ENCODE measurements at places on chromosomes 3 and 15.

GRCh38 chr3:132225664-132226063, 91.5 kb upstream of the ACP3 start:
- DNase-seq = no peak

DNA sequence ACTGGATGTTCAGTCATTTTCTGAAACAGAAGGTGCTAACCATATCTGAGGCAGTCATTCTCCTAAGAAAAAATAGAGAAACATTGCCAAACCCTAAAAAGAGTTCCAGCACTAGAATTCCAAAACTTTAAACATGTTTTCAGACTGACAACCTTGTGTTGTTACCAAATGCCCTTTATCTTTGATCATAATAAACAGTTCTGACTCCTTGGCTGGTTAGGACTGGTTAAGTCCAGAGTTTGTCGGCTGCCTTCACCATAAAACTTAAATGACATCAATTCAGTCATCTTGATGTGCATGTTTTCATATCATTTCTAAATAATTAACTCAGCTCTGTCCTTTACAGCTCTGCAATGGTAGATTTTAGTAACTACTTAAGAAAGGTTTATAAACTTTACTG, 68.0 kb downstream of the COL8A1 start:
- DNase-seq = no peak

- DNase-seq = no peak
Observed at GRCh38 chr3:178732824-178733223, 196.6 kb downstream of the KCNMB2 start.

- DNase-seq = no peak
Observed at GRCh38 chr3:57637391-57637790, 40.2 kb upstream of the ARF4 start.

GRCh38 chr3:99884484-99884883, 66.8 kb downstream of the CMSS1 start:
- no peak for DNase-seq

- no peak for DNase-seq
Observed at GRCh38 chr3:14154276-14154675, 24.1 kb downstream of the XPC start.

GRCh38 chr15:65651831-65652749, 30.4 kb downstream of the SLC24A1 start:
- DNase-seq = no peak

- no peak for DNase-seq
Observed at GRCh38 chr3:64932016-64932518, 244.3 kb upstream of the ADAMTS9 start.

DNA sequence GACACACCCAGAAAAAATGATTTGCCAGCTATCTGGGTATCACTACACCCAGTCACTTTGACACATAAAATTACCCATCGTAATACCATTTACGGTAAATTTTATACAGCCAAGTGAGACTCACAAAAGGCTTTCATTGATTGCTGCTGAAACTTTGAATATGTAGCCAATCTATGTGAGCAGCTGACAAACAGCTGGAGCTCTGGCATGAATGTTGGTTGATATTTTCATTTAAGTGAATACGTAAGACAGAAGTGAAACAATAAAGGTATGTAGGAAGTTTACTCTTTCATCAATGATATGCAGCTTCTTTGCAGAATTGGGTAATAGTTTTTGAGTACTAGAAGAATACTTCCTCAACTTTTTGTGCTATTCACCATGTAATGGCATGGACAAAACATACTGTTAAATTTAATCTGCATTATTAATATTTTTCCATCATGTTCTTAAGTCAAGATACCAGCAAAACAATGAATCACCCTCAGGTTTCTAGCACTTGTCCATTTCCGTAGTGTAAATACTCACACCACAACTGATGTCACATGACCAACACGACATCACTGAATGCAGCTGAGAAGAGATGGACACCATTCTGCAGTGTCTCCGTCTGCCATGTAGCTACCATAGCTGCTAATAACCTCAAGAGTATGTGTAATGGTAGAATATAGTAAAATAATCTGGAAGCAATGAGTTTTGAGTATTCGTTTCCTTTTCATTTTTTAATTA, 205.9 kb upstream of the HES1 start:
- DNase-seq = no peak

DNA sequence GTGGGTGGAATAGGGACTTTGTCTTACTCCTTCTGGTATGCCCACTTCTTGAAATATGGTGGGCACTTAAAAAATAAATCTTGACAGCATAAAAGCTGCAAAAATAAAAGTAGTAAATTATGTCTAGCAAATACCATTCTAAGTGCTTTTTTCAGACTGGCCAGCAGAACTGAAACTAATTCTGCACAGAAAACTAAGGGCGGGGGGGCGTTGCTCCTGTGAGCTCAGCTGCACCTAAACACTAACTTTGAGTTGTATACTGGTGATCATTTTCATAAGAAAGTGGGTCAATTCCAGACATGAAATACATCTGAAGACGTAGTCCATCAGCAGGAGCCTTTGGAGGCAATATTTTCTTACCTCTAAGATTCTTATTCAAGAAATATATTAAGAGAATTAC, 114.8 kb downstream of the WDR76 start:
- DNase-seq = no peak

DNA sequence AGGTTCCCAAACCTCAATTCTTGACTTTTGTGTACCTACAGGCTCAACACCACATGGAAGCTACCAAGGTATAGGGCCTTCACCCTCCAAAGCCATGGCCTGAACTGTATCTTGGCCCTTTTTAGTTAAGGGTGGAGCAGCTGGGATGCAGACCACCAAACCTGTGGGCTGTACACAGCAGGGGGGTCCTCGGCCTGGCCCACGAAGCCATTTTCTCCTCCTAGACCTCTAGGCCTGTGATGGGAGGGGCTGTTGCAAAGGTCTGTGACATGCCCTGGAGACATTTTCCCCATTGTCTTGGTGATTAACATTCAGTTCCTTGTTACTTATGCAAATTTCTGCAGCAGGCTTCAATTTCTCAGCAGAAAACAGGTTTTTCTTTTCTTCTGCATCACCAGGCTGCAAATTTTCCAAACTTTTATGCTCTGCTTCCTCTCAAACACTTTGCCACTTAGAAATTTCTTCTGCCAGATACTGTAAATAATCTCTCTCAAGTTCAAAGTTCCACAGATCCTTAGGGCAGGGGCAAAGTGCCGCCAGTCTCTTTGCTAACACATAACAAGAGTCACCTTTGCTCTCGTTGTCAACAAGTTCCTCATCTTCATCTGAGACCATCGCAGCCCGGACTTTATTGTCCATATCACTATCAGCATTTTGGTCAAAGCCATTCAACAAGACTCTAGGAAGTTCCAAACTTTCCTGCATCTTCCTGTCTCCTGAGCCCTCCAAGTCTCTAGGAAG, 90.9 kb upstream of the PLXND1 start:
- DNase-seq = no peak

- no peak for DNase-seq
Observed at GRCh38 chr3:179865861-179866505, 170.8 kb downstream of the PEX5L start.

DNA sequence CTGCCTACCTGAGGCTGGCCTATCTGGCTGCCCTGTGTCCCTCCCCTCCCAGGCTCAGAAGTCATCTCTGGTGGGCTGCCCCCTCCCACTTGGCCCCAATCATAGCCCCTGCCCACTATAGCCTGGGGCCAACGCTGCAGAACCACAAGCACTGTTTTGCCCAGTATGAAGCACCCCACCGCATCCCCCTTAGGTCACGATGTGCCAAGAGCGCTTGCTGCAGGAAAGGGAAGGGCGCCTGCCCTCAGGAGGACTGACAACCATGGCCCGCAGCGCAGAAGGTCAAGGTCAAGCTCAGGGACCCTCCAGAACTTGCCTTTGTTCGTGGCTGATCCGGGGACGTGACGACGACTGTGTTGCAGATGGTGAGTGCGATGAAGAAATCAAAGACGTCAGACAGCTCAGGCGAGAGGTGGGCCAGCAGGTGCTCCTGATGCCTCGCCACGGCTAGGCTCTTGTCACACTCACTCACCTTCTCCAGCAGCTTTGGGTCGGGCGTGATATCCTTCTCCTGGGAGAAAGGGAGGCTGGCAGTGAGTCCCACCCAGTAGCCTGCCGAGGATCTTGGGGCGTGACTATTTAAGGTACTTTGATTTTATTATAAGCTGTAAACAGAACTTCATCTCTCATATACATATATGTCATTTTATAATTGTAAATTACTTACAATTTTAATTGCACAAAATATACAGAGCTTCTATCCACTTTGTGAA, 146.6 kb downstream of the ATP10A start:
- no peak for DNase-seq

DNA sequence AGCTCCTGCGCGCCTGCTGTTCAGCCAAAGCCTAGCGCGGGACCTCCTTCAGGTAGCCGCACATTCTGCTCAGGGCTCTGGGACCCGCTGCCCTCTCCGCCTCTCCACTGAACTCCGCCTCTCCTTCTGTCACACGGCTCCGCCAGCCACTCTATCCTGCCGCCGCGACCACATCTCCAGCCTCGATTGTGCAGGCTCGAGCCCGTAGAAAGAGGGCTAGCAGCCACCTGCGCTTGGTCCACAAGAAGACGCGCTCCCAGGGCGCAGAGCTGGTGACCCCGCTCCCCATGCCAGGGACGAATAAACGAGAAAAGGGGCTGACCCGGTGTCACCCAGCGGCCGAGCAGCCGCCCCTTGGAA, 1.1 kb upstream of the VIPR1 start:
- no peak for DNase-seq

DNA sequence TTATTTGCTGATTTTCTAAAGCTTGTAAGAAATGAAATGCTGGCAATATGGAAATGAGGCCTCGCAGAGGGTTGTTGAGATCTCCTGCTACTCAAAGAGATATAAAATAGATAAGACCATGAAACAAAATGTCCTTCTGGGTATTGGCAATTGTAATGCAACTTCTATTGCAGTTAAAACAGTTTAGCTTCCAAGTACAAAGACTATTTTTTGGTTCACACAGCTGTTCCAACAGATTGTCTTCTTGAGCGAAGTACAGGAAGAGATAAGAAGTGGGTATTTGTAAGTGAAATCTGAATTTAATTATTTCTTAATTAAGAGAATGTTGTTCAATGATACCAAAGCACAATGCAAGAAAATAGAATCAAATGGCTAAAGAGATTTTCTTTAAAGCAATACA, 801.5 kb upstream of the GBE1 start:
- no peak for DNase-seq

DNA sequence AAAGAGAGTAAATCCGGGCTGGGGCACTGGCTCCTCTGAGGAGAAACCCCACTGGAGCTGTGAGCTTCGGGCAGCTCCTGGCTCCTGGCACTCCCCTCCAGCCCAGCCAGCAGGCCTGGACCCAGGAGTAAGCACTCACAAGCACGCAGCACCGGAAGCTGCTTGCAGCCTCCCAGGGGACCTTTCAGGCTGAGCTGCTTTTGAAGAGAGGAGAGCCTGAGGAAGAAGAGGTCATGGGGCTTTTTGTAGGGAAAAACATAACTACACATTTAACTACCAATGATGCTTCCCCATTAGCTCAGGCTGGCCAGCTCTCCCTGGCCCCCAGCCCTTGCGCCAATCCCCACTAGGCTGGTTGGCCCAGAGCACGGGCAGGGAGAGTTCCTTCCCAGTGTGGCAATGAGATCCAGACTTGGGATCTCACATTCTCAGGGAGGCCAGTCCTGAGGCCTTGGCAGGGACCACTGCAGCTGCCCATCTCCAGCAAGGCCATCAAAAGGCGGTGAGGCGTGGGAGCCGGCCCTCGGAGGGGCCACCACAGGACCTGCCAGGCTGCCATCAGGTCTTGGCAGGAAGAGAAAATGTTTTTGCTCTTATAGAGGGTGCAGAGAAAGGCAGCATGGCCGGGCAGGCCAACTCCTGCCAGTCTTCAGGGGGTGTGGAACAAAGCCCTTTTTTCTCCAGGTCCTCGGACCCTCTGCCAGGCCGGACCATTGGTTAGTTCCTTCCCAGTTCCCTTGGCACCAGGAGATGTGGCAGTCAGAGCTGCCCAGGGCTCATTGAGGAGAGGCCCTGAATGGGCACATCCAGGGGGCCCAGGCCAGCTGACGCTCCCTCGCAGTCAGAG, 41.5 kb upstream of the MFGE8 start:
- no peak for DNase-seq

DNA sequence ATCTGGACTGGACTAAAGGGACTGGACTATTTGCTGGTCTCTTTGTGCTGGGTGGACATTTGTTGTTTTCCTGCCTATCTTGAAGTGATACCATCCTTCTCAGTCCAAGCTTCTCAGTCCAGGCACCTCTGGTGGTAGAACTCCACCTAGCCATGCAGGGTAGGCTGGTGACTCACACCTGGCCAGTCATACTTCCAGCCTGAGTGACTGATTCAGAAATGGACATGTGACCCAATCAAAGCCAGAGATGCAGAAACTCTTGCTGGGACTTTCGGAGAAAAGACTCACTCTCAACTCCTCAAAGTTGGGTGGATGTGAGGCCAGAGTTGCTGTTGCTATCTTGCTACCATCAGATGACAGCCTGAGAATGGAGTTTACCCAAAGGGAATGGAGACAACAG, 5.6 kb upstream of the ASB14 start:
- no peak for DNase-seq

- DNase-seq = no peak
Observed at GRCh38 chr15:63238796-63239195, 38.6 kb upstream of the APH1B start.

- DNase-seq = no peak
Observed at GRCh38 chr3:196995646-196996355, 27.2 kb upstream of the PIGZ start.

- peak; percentile 82 for DNase-seq
Observed at GRCh38 chr3:117238806-117239205, 529.2 kb downstream of the TUSC7 start.

GRCh38 chr15:78101423-78102105, 9.2 kb downstream of the SH2D7 start:
- DNase-seq = no peak

- DNase-seq = no peak
Observed at GRCh38 chr3:171442184-171442583, 18.0 kb downstream of the TNIK start.

GRCh38 chr15:70687482-70687881, 75.9 kb downstream of the UACA start:
- no peak for DNase-seq

DNA sequence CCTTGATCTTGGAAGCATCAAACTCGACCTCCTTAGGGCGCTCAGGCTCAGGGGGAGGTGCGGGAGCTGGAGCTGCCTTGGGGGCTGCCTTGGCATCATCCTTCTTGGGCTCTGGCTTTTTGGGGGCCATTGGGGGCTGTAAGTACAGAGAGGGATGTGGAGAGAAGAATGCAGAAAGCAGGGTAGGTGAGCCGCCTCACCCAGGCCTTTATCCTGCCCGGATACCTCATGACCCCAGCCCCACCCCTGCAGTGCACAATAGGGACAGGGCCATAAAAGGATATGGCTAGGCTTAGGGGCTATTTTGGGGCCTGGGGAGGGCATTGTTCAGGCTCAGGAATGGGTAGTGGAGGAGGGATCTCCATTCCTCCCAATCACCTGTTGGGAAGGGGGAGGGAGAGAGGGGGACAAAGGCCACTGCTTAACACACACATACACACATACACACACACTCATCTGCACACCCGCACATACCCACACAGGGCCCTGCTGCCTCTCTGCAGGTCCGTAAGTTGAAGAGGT, at the start of gene MYL3:
Gene MYL3 (minus strand): TSS at position 184 of the 522 bp plus-strand sequence. CDS start 54 bp downstream, at position 130.
- DNase-seq = no peak

- DNase-seq = no peak
Observed at GRCh38 chr3:16724487-16724886, 119.3 kb upstream of the DAZL start.

Data from SHP77 (cell line).